PC-9 (cell line): ENCODE measurements at places on chromosomes 5 and 9. TPM values are rescaled to one million over a fixed set of nuclear protein-coding genes. Genes with fewer than 3 reads are reported as not detected.

DNA sequence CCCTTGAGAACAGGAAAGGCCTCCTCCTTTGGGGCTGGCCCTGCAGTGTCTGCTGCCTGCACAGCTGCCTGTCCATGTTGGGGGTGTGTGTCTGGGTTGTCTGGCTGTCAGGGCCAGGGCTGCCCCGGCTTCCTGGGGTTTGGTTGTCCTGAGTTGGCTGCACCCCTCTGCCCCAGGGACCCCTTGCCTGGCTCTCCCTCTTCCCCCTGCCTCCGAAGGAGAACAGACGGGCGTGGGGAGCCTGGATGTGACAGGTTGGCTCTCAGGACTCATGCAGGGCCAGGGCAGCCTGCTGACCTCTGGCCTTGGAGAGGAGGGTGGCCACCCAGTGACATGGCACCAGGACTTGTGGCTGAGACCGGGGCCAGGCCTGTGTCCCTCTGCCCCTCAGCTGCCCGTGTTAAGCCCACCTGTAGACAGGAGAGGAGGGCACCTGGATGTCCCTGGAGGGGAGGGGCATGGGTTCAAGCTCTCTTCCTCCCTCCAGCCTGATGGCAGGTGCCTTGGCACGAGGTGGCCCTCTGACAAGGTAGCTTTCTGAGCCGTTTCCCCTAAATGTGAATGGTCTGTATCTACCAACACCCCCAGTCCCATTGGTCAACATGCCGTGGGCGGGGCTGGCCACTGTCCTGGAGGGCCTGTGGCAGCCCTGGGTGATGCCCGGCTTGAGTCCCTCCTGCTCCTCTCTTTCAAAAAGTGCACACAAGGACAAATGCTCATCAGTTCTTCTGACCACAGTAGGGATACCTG lies 34.9 kb downstream of the WNK2 start:
- no peak for DNase-seq
- no peak overlapping the region for H3K4me3 ChIP-seq
- H3K4me1 ChIP-seq = peaks cover 26% of the 10 kb centered on the region
- no peaks in the 10 kb centered on the region for H3K27me3 ChIP-seq

GRCh38 chr5:61910771-61911170 lies 395.2 kb upstream of the KIF2A start:
- H3K4me3 ChIP-seq = no peak overlapping the region
- no peak for DNase-seq

- no peaks in the 10 kb centered on the region for H3K36me3 ChIP-seq
- no peaks in the 10 kb centered on the region for H3K27me3 ChIP-seq
- H3K4me3 ChIP-seq = no peak overlapping the region
- DNase-seq = no peak
Measured at GRCh38 chr9:121674952-121675351, 23.5 kb downstream of the DAB2IP start.

GRCh38 chr5:74579215-74579614 lies 61.3 kb downstream of the ENC1 start:
- H3K36me3 ChIP-seq = no peaks in the 10 kb centered on the region
- H3K4me1 ChIP-seq = peaks cover 31% of the 10 kb centered on the region
- no peaks in the 10 kb centered on the region for H3K27me3 ChIP-seq
- no peak overlapping the region for H3K27ac ChIP-seq

GRCh38 chr9:35727676-35728040 lies 4.3 kb downstream of the TLN1 start:
- peaks cover 36% of the 10 kb centered on the region for H3K4me1 ChIP-seq
- H3K27ac ChIP-seq = no peak overlapping the region
- H3K27me3 ChIP-seq = no peaks in the 10 kb centered on the region
- H3K4me3 ChIP-seq = no peak overlapping the region

- H3K4me3 ChIP-seq = no peak overlapping the region
- H3K4me1 ChIP-seq = no peaks in the 10 kb centered on the region
- H3K27ac ChIP-seq = no peak overlapping the region
- no peaks in the 10 kb centered on the region for H3K36me3 ChIP-seq
- no peaks in the 10 kb centered on the region for H3K27me3 ChIP-seq
Measured at GRCh38 chr5:172123269-172123692, 64.7 kb downstream of the STK10 start.

GRCh38 chr5:170636206-170636605 lies 132.4 kb downstream of the KCNIP1 start:
- H3K4me1 ChIP-seq = peaks cover 11% of the 10 kb centered on the region
- DNase-seq = no peak
- no peak overlapping the region for H3K27ac ChIP-seq
- H3K4me3 ChIP-seq = no peak overlapping the region
- H3K27me3 ChIP-seq = no peaks in the 10 kb centered on the region
- no peaks in the 10 kb centered on the region for H3K36me3 ChIP-seq

DNA sequence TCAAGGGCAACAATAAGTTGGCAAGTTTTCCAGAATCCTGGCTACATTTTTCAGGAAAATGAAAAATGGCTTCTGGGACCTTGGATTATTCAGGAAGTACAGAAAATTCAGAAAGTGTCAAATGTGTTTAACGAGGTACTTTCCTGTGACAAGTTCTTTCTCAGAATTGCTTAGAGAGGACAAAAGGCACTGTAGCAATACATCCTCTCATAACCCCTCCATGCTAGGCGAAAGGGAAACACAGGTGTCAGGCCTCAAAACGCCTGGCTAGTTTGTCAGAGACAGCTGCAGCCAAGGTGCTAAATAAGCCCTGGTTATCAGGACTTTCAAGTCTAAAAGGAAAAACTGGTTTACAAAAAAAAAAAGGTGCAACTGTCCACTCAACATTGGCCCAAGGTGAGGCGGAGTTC lies 115.2 kb downstream of the GNAQ start:
- H3K27ac ChIP-seq = no peak overlapping the region
- no peak for DNase-seq
- no peak overlapping the region for H3K4me3 ChIP-seq

Gene NRARP
- total RNA-seq = 20.6 and 25.8 TPM in 2 replicates

Gene TERT
- 0.74 and 2.2 TPM in 2 replicates for total RNA-seq
